ENCODE measurements at places on chromosomes 3 and 15.

DNA sequence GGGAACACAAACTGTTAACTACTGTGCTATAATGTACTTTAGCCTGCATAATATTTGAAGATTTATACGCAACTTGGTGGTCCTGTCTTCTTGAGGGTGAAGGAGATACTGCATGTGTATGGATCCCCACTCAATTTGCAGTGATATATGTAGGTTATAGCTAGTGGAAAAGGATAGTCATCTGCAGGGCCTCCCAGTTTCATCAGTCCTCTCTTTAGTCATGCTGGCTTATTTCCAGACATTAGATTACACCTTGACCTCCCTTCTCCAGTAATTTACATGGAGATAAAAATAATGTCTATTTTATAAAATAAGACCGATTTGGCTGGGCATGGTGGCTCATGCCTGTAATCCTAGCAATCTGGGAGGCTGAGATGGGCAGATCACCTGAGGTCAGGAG, 3.7 kb downstream of the NR1D2 start:
- DNase-seq = no peak

DNA sequence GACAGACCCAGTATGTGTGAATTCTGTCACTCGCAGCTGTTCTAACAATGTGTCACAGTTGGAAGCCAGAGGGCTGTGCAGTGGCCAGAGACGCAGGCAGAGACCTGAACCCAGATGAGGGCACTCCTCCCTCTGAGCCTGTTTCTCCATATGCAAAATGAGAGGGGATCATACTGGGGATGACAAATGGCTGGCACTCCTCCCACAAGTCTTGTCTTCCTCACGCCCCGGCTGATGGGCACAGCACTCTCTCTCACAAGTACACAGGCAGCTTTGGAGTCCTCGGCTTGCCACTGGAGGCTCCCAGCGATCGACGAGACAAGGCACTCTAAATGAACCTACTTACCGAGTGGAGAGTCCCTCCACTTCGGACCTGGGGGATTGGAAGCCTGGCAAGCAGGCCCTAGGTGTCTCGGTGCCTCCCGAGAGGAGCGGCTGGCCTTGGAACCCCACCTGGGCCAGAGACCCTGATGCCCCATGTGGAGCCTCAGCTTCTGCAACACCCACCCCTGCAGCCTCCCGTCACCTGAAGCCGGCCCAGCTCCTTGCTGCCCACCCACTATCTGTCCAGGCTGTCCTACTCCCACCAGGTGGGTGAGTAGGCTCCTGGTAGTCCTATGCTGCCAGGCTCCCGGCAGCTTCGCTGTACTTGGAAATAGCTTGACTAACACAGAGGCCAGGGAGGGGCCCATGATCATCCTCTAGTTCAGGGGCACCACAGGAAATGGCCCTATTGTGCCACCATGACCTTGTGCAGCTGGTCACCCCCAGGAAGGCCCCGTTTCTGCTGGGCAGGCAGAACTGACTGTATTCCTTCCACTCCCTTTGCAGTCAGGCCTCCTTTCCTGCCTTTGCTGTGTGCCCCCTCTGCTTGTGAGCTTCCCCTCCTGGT, 65.0 kb upstream of the IQSEC1 start:
- peak; percentile 52 for DNase-seq

DNA sequence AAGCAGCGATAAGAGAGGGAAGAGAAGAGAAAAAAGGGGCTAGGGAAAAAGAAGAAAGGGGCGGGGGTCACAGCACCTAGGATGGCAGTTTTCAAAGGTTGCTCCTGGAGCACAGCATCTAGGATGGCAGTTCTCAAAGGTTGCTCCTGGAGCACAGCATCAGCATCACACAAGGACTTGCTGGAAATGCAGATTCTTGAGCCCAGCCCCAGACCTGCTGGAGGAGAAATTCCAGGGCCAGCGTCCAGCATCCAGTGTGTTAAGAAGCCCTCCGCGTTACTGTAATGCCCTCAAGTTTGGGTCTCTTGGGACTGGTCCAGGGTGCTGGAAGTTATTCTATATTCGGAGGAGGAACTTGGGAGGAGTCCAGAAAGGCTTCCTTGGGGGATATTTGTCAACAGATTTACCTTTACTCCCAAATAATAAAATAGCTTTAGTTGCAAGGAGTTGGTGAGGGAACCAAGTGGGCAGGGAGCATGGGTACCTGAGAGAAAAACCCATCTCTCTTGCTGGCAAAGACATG, 519.4 kb downstream of the SHQ1 start:
- DNase-seq = no peak

DNA sequence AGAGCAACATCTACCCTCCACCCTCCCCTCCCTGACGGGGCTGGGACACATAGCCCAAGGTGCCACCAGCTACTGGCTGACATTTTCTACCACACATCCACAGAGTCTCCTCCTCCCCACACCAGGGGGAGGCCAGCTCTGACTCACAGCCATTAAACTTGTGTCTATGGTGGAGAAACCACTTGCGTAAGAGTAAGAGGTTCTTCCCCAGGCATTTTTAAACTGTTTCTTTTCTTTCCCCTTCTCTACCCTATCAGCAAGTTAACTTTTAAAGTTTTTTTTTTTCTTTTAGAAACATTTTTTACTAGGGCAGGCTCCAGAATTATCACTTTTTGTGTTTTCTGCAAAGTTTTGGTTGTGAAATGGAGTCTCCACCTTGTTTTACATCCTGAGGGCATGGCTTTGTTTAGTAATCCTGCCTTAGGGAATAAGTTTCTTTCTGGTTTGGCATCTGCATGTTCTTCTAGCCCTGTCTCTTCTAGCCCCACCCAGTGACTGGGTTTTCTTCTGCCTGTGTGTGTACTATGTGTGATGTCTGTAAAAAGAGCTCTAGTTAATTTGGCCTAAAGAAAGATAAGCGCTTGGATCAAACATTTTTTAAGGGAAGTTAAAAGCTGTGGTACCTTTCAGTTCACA, 148.8 kb upstream of the GADL1 start:
- DNase-seq = no peak

GRCh38 chr3:189099505-189100290, 72.1 kb upstream of the TPRG1 start:
- no peak for DNase-seq

- DNase-seq = peak; percentile 68
These were observed 23.6 kb downstream of the SEC61A1 start for GRCh38 chr3:128075522-128076482.

GRCh38 chr3:118472586-118472985, 562.1 kb downstream of the IGSF11 start:
- DNase-seq = no peak

GRCh38 chr15:68403161-68403941, 28.6 kb downstream of the ITGA11 start:
- no peak for DNase-seq

- DNase-seq = peak; percentile 57
These were observed 655 bp downstream of the CYFIP1 start for GRCh38 chr15:22979238-22980188.

- DNase-seq = peak; percentile 3
These were observed 785 bp upstream of the MYRIP start for GRCh38 chr3:39808467-39809180.

DNA sequence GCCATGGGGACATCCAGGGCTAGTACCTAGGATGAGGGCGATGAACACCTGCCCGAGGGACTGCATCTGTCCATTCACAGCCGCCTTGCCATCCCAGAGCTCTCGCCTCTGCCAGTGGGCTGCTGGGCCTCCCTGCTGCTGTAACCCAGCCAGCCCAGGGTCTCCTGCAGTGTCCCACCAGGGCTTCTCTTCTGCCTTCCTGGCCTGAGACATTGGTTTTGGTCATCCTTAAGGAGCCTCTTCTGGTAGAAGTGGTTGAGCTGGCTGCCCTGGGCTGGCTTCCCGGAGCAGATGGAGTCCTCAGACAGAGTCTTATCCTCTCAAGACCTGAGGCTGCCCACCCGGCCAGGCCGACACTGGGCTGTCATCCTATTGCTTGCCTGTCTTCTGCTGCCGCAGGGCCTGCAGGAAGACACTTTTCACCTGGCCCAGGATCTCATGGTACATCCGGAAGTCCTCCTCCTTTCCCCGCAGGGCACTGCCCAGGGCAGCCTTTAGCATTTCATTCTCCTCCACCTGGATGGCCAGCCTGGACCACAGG, 6.1 kb upstream of the HHATL start:
- DNase-seq = no peak

- no peak for DNase-seq
These were observed 1352.5 kb downstream of the ZPLD1 start for GRCh38 chr3:103787164-103787871.

- DNase-seq = no peak
These were observed 204.8 kb upstream of the IGF1R start for GRCh38 chr15:98443526-98443925.

GRCh38 chr15:33149919-33150318, 44.6 kb downstream of the FMN1 start:
- DNase-seq = no peak

GRCh38 chr3:145939431-145939830, 221.6 kb downstream of the PLOD2 start:
- DNase-seq = peak; percentile 62

DNA sequence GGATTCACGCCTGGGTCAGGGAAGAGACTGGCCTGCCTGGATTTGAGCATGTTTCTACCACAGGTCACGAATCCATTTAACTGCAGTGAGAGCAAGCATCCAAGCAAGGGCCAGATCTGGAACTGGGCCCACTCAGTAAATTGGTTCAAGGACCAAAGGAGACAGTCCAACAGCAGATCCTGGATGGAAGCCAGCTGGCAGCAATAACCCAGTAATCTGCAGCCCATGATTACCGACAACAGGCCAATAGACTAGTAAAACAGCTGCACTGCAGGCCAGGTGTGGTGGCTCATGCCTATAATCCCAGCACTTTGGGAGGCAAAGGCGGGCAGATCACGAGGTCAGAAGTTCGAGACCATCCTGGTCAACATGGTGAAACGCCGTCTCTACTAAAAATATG, 11.8 kb downstream of the SAMD7 start:
- peak; percentile 52 for DNase-seq

GRCh38 chr3:54572197-54572895, 355.5 kb downstream of the LRTM1 start:
- DNase-seq = no peak

GRCh38 chr15:66775127-66776105, 73.4 kb downstream of the SMAD6 start:
- DNase-seq = no peak

DNA sequence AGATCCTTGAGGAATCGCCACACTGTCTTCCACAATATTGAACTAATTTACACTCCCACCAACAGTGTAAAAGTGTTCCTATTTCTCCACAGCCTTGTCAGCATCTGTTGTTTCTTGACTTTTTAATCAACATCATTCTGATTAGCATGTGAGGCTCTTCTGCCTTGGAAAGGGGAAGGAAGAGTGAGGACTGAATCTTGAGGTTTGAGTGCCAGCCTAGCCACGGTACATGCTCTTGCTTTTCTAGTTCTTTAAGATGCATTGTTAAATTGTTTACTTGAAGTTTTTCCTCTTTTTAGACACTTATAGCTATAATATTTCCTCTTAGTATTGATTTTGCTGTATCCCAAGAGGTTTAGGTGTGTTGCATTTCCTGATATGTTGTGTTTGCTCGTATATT, 596.1 kb downstream of the OTOL1 start:
- DNase-seq = no peak

- no peak for DNase-seq
These were observed 83.5 kb upstream of the ZNF280D start for GRCh38 chr15:56816781-56817180.

DNA sequence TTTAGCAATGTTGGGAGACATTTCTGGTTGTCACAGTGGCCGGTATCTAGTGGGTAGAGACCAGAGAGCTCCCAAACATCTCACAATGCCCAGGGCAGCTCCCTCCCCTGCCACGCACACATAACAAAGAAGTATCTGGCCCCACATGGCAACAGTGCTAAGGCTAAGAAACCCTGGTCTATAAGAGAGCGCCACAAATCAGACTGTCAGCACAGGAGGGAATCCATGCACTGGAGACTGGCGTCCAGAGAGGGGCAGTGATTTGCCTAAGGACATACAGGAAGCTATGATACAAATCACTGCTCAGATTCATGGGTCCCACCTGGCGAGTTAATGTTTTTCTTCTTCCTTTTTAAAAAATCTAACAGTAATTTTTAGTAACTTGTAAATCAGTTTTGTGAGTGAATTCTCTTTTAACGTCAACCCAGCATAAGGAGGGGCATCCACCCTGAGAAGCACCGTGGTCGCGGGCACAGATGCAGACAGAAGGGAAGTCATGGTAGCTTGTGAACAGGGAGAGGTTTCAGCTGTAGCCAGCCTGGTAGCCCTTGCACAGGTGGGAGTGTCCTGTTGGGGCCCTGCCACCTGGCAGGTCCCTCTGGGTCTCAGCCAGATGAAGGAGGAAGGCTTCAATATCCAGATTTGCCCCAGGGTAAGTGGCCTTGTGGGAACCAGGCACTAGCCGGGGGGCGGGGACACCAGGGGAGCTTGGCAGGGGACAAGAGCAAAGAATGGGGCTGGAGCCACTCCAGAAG, 8.7 kb downstream of the ISG20 start:
- DNase-seq = peak; percentile 4

- DNase-seq = peak; percentile 35
These were observed 49.8 kb upstream of the SLC4A7 start for GRCh38 chr3:27533718-27534573.

DNA sequence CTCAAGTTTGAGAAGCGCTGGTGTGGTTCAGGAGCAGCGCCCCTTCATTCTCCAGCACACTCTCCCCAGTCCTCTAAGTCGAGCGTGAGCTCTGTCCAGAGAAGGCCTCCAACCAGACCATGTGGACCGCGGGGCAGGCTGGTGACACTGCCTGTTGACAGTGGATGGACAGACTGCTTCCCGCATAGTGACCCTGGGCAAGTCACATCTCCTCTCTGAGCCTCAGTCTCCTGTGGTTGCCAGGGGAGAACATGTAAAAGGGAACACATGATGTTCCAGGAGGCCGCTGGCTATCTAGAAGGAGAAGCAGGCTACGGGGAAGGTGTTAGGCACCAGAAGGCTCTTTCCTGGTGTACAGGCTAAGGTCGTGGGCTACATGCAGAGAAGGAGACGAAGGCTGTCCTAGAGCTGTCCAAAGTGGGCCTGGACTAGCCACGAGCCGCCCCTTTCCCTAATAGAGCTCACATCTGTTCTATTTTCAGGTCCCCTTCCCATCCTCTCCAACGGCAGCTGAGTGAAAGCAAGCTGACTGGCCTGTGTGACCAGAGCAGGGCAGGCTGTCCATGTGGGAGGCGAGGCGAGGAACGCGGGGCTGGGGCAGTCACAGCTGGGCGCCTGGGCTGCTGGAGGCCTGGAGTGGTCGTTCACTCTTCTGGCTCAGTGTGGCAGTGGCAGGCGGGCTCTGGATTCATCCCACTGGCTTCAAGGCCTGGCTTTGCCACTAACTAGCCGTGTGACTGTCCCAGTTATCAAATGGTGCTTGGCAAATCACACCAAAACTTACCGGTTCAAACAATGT, 11.1 kb downstream of the ISG20 start:
- no peak for DNase-seq

- no peak for DNase-seq
These were observed 295.8 kb downstream of the MAGI1 start for GRCh38 chr3:65742914-65743313.

DNA sequence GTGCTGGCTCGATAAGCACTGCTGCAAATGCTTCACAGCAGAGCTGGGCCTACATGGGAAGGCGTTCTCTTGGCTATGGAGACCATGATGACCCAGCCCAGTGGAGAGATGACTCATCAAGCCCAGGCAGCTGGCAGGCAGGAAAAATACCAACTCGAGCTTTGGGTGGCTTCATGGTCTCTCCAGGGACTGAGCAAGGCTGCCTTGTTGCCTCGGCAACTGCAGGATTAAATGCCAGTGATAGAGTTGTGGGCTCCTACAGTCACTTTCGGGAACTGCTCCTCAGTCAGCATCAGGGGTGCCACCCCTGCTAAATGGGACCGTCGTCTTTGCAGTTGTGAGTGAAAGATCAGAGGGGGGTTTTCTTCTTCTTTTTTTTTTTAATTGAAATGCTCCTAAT, 54.6 kb upstream of the MYZAP start:
- DNase-seq = peak; percentile 75

GRCh38 chr3:171753665-171754408, 56.4 kb downstream of the PLD1 start:
- no peak for DNase-seq
